ENCODE measurements at places on chromosomes 7 and 10.

GRCh38 chr7:17638727-17639126 is 301.6 kb downstream of the SNX13 start:
- DNase-seq, result peak; percentile 5

GRCh38 chr10:98374217-98374985 is 40.6 kb downstream of the PYROXD2 start:
- peak; percentile 28 for DNase-seq

- DNase-seq, result no peak
Measured at GRCh38 chr7:101368422-101369165, 5.9 kb downstream of the COL26A1 start.

DNA sequence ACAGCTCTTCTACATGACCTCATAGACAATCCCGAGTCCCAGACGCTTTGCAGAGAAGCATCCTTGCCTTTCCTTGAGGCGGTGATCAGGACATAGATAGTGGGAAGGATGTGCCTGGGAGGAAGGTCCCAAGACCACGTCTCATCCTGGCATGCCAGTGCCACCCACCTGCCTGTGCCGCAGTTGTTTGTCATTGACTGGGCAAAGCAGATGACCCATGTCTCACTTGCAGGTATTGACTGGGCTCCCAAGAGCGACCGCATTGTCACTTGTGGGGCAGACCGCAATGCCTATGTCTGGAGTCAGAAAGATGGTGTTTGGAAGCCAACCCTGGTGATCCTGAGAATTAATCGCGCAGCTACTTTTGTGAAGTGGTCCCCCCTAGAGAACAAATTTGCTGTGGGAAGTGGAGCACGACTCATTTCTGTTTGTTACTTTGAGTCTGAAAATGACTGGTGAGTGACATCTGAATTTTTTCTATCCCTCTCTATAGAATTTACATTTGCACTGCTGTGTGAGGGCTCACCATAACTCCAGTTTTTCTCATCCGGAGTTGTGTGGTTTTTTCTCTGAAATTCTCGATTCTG is 18.5 kb downstream of the ARPC1A start:
- DNase-seq, result no peak

DNA sequence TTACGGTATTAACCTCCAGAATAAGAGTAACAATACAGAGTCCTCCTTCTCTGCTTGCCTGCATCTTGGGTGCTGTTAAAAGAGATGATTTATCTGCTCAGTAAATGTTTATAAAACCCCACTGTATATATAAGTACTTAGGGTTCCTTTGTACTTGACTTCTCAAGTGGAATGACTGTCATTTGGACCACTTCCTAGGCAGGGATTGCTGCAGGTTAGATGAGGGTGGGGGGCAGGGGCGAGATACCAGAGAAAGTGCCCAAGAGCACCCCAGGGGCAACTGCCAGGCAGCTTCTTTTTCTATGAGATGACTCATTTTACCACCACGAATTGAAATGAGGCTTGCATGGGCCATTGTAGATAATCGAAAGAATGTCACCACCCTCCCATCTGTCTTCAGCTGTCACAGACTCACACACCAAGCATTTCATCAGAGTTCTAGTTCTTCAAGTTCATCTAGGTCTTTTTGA is 421.9 kb upstream of the GALNT17 start:
- peak; percentile 65 for DNase-seq

GRCh38 chr7:141076377-141076776 is 2.5 kb downstream of the TMEM178B start:
- DNase-seq, result no peak

DNA sequence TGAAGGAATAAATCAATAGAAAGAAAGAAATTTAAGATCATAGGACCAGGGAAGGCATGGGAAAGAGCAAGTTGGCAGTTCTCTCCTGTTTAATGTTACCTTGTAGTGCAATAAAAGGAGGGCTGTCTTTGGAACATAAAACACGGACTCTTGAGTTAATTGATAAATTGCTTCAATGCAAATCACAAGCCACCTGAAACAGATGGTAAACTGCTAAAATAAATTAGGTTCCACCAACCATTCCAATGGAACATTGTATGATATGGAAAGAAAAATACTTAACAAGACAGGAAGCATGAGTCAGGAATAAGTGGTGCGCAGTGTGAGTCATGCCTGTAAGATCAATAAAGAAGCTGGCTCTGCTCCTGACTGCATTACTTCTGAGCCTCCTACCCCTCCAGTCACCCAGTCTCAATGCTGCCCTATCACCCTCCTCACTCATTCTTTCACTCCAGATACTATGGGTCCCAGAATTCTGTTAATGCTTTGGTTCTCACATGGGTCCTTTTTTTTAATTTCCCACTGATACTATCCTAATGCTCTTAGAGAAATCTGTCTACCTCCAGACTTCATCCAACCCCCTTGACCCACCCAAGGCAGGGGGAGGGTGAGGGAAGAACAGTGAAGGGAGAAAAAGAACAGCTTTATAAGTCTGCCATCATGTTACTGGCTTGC is 78.9 kb downstream of the LRRC17 start:
- peak; percentile 77 for DNase-seq

All from HTR-8/SVneo (cell line).